ENCODE measurements at places on chromosomes 1 and 21.
A peak's percentile ranks its signal among the peaks of the same experiment; 100 is the strongest.

- DNase-seq, result no peak
- H3K4me1 ChIP-seq, result no peaks in the 10 kb centered on the region
- H3K36me3 ChIP-seq, result no peaks in the 10 kb centered on the region
Observed at GRCh38 chr1:68625624-68626023, 128.7 kb upstream of the DEPDC1 start.

GRCh38 chr1:32376199-32376598 lies 13.9 kb downstream of the TSSK3 start:
- H3K4me3 ChIP-seq, result no peak overlapping the region
- H3K27me3 ChIP-seq, result no peaks in the 10 kb centered on the region
- H3K4me1 ChIP-seq, result peaks cover 17% of the 10 kb centered on the region
- no peak for DNase-seq
- no peak overlapping the region for H3K27ac ChIP-seq

GRCh38 chr1:42797414-42797813 lies 12.6 kb downstream of the TMEM269 start:
- no peaks in the 10 kb centered on the region for H3K27me3 ChIP-seq
- H3K4me3 ChIP-seq, result no peak overlapping the region
- no peaks in the 10 kb centered on the region for H3K36me3 ChIP-seq
- no peaks in the 10 kb centered on the region for H3K4me1 ChIP-seq

GRCh38 chr1:36253161-36253862 lies 29.1 kb downstream of the THRAP3 start:
- peaks cover 18% of the 10 kb centered on the region for H3K36me3 ChIP-seq
- H3K27me3 ChIP-seq, result no peaks in the 10 kb centered on the region
- DNase-seq, result no peak
- peaks cover 42% of the 10 kb centered on the region for H3K4me1 ChIP-seq

- H3K4me3 ChIP-seq, result no peak overlapping the region
- no peak overlapping the region for H3K27ac ChIP-seq
- no peak for DNase-seq
- H3K4me1 ChIP-seq, result peaks cover 6% of the 10 kb centered on the region
- H3K36me3 ChIP-seq, result no peaks in the 10 kb centered on the region
Observed at GRCh38 chr21:33122507-33122906, 52.6 kb downstream of the OLIG1 start.

GRCh38 chr1:78171736-78172590 lies 126.2 kb downstream of the GIPC2 start:
- no peak overlapping the region for H3K27ac ChIP-seq
- no peak overlapping the region for H3K4me3 ChIP-seq
- no peaks in the 10 kb centered on the region for H3K36me3 ChIP-seq
- no peaks in the 10 kb centered on the region for H3K4me1 ChIP-seq
- peaks cover 2% of the 10 kb centered on the region for H3K27me3 ChIP-seq
- DNase-seq, result no peak

GRCh38 chr1:107479865-107480350 lies 339.1 kb downstream of the NTNG1 start:
- H3K4me1 ChIP-seq, result peaks cover 18% of the 10 kb centered on the region
- peak overlapping the region; percentile 75 for H3K4me3 ChIP-seq
- DNase-seq, result no peak
- no peak overlapping the region for H3K27ac ChIP-seq

DNA sequence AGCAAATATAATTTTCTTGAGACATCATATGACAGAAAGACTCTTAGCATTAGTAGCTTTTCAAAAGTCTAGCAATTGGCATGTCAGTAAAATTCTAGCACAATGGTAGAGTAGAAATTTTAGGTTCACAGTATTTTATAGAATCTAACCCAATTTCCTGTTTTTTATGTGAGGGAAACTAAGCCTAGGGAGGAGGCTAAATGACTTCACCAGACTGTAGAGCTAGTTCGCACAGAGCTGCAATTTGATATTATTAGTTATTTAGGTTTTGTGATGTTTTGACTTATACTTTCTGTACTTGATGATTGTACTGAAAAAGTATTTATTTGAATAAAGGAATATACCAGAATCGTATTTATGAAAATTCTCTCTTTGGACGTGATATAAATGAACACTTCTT lies 68.5 kb downstream of the CACHD1 start:
- H3K36me3 ChIP-seq, result no peaks in the 10 kb centered on the region
- no peak overlapping the region for H3K27ac ChIP-seq

- no peaks in the 10 kb centered on the region for H3K27me3 ChIP-seq
- no peak overlapping the region for H3K27ac ChIP-seq
- peaks cover 31% of the 10 kb centered on the region for H3K36me3 ChIP-seq
- H3K4me1 ChIP-seq, result peaks cover 3% of the 10 kb centered on the region
- H3K4me3 ChIP-seq, result no peak overlapping the region
- DNase-seq, result no peak
Observed at GRCh38 chr1:8863794-8864233, 14.7 kb downstream of the ENO1 start.

DNA sequence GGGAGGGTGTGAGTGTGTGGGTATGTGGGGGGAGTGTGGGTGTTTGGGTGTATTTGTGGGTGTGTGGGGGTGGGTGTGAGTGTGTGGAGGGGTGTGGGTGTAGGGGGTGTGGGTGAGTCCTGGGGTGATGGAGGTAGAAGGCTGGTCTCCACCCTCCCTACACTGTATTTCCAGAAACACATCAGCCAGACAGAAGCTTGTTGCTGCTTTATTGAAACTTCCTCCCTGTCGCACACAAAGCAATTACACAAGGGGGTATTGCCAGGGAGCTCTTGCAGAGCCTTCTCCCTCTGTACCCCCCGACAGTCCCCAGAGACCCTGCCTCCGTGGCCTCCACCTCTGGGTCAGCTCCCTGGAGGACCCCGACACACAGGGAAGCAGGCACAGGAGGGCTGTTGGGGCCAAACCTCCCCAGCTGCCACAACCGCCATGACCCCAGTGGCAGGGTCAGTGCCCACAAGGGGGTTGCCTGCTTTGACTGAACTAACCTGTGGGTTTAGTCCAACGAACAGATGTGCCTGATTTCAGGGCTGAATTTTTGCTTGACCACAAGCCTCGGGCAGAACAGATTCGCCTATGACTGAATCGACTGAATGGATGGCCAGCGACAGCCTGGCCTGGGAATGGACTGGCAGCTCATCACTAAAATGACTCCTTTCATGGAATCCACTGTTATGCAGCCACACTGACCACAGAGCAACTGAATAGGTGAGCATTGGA lies 9.1 kb upstream of the MATN1 start:
- H3K27me3 ChIP-seq, result no peaks in the 10 kb centered on the region
- H3K4me1 ChIP-seq, result peaks cover 40% of the 10 kb centered on the region
- peak overlapping the region; percentile 96 for H3K27ac ChIP-seq
- H3K36me3 ChIP-seq, result peaks cover 30% of the 10 kb centered on the region

- H3K4me1 ChIP-seq, result peaks cover 4% of the 10 kb centered on the region
- H3K27me3 ChIP-seq, result peaks cover 3% of the 10 kb centered on the region
- H3K27ac ChIP-seq, result no peak overlapping the region
- no peaks in the 10 kb centered on the region for H3K36me3 ChIP-seq
- peak overlapping the region; percentile 75 for H3K4me3 ChIP-seq
Observed at GRCh38 chr1:67135354-67135753, 584 bp upstream of the C1orf141 start.

GRCh38 chr1:164637461-164638375 lies 78.7 kb downstream of the PBX1 start:
- no peaks in the 10 kb centered on the region for H3K27me3 ChIP-seq
- no peak for DNase-seq
- no peaks in the 10 kb centered on the region for H3K4me1 ChIP-seq
- H3K27ac ChIP-seq, result no peak overlapping the region
- no peak overlapping the region for H3K4me3 ChIP-seq

- peak overlapping the region; percentile 31 for H3K27ac ChIP-seq
- H3K4me1 ChIP-seq, result peaks cover 14% of the 10 kb centered on the region
- H3K27me3 ChIP-seq, result peaks cover 2% of the 10 kb centered on the region
- peak overlapping the region; percentile 81 for H3K4me3 ChIP-seq
Observed at GRCh38 chr1:35576061-35576765, 3.1 kb downstream of the TFAP2E start.

DNA sequence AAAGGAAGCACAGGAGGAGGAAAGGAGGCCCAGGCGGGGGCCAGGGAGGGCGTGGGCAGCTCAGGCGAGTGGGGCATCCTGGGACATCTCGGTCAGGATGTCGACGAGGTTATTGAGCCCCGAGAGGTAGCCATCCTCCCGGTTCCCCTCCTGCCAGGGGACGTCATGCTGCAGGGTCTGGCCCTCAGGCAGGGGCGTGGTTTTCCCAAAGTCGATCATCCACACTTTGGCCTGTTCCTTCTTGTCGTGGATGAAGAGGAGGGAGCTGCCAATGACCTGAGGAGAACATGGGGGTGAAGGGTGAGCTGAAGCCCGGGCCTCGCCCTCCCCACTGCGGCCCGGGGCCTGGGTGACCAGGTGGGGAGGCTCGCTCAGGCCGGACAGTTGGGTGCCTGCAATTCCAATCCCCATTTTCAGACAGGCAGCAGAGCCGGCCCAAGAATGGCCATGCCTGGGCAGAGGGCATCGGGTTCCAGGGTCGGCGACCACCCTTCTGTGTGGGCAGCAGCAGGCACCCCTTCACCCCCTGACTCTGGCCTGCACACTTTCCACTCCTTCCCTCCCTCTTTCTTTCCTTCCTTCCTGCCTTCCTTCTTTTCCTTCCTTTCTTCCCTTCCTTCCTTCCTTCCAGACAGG lies 86.2 kb downstream of the STUM start:
- DNase-seq, result no peak
- H3K27ac ChIP-seq, result peak overlapping the region; percentile 96
- peaks cover 43% of the 10 kb centered on the region for H3K4me1 ChIP-seq
- H3K27me3 ChIP-seq, result no peaks in the 10 kb centered on the region
- H3K36me3 ChIP-seq, result peaks cover 26% of the 10 kb centered on the region

DNA sequence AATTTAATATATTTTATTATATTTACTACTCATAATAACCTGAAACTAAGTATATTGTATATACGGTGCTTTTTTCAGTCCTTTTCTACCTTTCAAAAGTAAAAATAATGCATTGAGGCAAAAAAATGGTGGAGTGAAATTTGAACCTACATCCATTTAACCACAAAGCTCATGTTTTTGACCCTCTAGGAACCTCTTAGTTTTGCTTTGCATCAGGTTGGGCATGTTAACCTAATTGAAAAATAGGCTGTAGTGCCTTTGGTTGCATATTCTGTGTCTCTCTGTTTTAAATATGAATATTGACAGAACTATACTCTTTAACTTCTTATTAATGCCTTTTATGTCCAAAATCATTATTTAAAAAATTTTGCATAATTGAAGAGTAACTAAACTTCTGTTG lies 3.8 kb downstream of the SGIP1 start:
- H3K4me1 ChIP-seq, result peaks cover 10% of the 10 kb centered on the region
- H3K27ac ChIP-seq, result no peak overlapping the region
- peaks cover 15% of the 10 kb centered on the region for H3K27me3 ChIP-seq
- H3K36me3 ChIP-seq, result no peaks in the 10 kb centered on the region
- no peak overlapping the region for H3K4me3 ChIP-seq

- H3K4me3 ChIP-seq, result no peak overlapping the region
- peaks cover 6% of the 10 kb centered on the region for H3K4me1 ChIP-seq
- DNase-seq, result no peak
- no peak overlapping the region for H3K27ac ChIP-seq
- no peaks in the 10 kb centered on the region for H3K36me3 ChIP-seq
- H3K27me3 ChIP-seq, result peaks cover 18% of the 10 kb centered on the region
Observed at GRCh38 chr1:156177919-156178654, 15.8 kb upstream of the SLC25A44 start.

- no peaks in the 10 kb centered on the region for H3K36me3 ChIP-seq
- H3K4me1 ChIP-seq, result no peaks in the 10 kb centered on the region
- no peaks in the 10 kb centered on the region for H3K27me3 ChIP-seq
- no peak overlapping the region for H3K4me3 ChIP-seq
- H3K27ac ChIP-seq, result no peak overlapping the region
- no peak for DNase-seq
Observed at GRCh38 chr1:240797050-240797449, 185.1 kb upstream of the GREM2 start.

GRCh38 chr1:23505851-23506250 lies 21.9 kb upstream of the ASAP3 start:
- no peaks in the 10 kb centered on the region for H3K27me3 ChIP-seq
- no peak overlapping the region for H3K4me3 ChIP-seq
- no peak for DNase-seq
- H3K4me1 ChIP-seq, result peaks cover 4% of the 10 kb centered on the region
- H3K27ac ChIP-seq, result no peak overlapping the region

DNA sequence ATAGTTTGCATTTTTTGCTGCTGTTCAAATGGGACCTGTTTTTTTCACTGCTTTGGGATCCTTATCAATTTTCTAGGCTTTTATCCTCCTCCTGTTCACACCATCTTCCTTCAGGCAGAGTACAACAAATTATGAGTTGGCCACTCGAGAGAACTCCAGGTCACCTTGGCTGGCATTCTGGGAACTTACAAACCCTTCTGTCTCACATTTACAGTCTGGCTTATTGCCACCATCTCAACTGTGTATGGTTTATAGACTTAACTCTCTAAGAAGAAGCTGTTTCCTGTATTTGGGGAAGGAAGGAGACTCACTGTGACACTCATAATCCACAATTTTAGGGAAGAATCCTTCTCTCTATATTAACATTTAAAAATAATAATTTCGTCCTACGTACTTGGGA lies 5.4 kb upstream of the ZNF691 start:
- H3K36me3 ChIP-seq, result peaks cover 3% of the 10 kb centered on the region
- no peaks in the 10 kb centered on the region for H3K27me3 ChIP-seq
- DNase-seq, result no peak
- H3K27ac ChIP-seq, result no peak overlapping the region
- H3K4me1 ChIP-seq, result peaks cover 18% of the 10 kb centered on the region
- H3K4me3 ChIP-seq, result no peak overlapping the region

GRCh38 chr1:14759843-14760242 lies 161.4 kb downstream of the KAZN start:
- peaks cover 9% of the 10 kb centered on the region for H3K27me3 ChIP-seq
- H3K4me1 ChIP-seq, result peaks cover 3% of the 10 kb centered on the region
- no peak overlapping the region for H3K27ac ChIP-seq
- DNase-seq, result no peak
- no peak overlapping the region for H3K4me3 ChIP-seq

- H3K4me3 ChIP-seq, result peak overlapping the region; percentile 0
- peaks cover 7% of the 10 kb centered on the region for H3K36me3 ChIP-seq
- peaks cover 28% of the 10 kb centered on the region for H3K4me1 ChIP-seq
- no peaks in the 10 kb centered on the region for H3K27me3 ChIP-seq
- no peak for DNase-seq
Observed at GRCh38 chr1:28517649-28517999, 11.8 kb downstream of the RCC1 start.

DNA sequence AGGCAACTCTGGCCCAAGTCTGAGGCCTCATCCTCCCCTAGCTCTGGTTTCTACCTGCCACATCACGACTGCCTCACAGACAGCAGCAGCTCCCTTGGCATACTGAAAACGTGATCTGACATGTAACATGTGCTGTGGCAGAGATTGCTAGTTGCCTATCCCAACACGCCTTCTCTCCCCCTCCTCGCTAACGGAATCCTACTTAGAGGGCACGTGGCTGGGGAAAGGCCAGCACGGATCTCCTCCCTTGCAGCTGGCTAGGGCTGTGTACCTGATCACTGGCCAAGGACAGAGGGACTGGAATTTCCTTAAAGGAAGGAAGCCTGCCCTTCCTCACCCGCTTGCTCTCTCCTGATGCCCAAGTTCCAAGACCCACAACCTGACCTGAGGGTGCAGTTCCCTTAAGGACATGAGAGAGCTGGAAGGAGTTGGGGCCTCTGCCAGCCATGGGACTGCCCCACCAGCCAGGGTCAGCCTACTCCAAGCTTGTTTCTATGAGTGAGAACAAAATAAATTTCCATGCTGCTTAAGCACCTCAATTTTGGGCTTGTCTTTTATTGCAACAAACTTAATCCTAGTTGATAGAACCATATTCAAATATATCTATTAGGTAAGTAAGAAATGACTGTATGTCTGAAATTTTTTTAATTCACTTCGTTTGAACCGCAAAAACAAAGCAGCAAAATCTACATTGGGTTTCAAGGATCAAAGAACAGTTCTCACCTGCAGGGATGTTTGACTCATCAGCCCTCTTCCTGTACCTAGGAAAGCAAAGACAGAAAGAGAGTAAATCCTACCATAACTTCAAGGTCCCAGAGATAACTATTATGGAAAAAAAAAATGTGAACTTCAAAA lies 7.2 kb downstream of the SETD4 start:
- peaks cover 39% of the 10 kb centered on the region for H3K36me3 ChIP-seq
- H3K27me3 ChIP-seq, result no peaks in the 10 kb centered on the region
- no peak for DNase-seq
- H3K27ac ChIP-seq, result no peak overlapping the region
- peaks cover 7% of the 10 kb centered on the region for H3K4me1 ChIP-seq
- no peak overlapping the region for H3K4me3 ChIP-seq

All from memory B cell (primary cell).